Dermis microvascular lymphatic vessel endothelial cell (primary cell): ENCODE measurements at places on chromosomes 16 and 17. TPM values are rescaled to one million over a fixed set of nuclear protein-coding genes. Genes with fewer than 3 reads are reported as not detected.

TAT gene
- total RNA-seq, result not detected in 2 replicates

TBX6 gene
- total RNA-seq, result under 0.01 and 0.13 TPM in 2 replicates

SKAP1 gene
- total RNA-seq, result under 0.01 TPM in 1 of 2 replicates, not detected in the other

OR4D1 gene
- total RNA-seq, result not detected in 2 replicates

FOXC2 gene
- 1.7 and 5.1 TPM in 2 replicates for total RNA-seq

CACNA1H gene
- under 0.01 TPM in 2 replicates for total RNA-seq

TSPAN10 gene
- 0.51 and 0.89 TPM in 2 replicates for total RNA-seq

CDH11 gene
- total RNA-seq, result 1.5 and 4.2 TPM in 2 replicates

ZPBP2 gene
- total RNA-seq, result not detected in 2 replicates

TAC4 gene
- total RNA-seq, result not detected in 2 replicates

TMED6 gene
- total RNA-seq, result not detected in 2 replicates

ASGR2 gene
- under 0.01 TPM in 1 of 2 replicates, not detected in the other for total RNA-seq

TBC1D26 gene
- not detected in 2 replicates for total RNA-seq

MYH13 gene
- not detected in 2 replicates for total RNA-seq

TRIM16 gene
- total RNA-seq, result 41.5 and 58.3 TPM in 2 replicates

GDPD1 gene
- total RNA-seq, result 0.90 and 1.1 TPM in 2 replicates

ITGAX gene
- 0.63 and 0.64 TPM in 2 replicates for total RNA-seq

PLCG2 gene
- 10.4 and 25.9 TPM in 2 replicates for total RNA-seq

RSAD1 gene
- 12.5 and 16.3 TPM in 2 replicates for total RNA-seq

IGF2BP1 gene
- total RNA-seq, result under 0.01 TPM in 2 replicates

KCTD2 gene
- total RNA-seq, result 9.1 and 14.9 TPM in 2 replicates

SLC5A11 gene
- 0.13 TPM in 1 of 2 replicates, not detected in the other for total RNA-seq

C16orf46 gene
- 0.26 and 0.51 TPM in 2 replicates for total RNA-seq

FOXN1 gene
- total RNA-seq, result not detected in 2 replicates

DHRS7C gene
- total RNA-seq, result not detected in 2 replicates

HOXB7 gene
- total RNA-seq, result 4.6 and 7.1 TPM in 2 replicates

KRT14 gene
- total RNA-seq, result not detected in 2 replicates

SPIRE2 gene
- total RNA-seq, result 1.0 and 2.4 TPM in 2 replicates

EME2 gene
- total RNA-seq, result 2.6 and 4.6 TPM in 2 replicates

ABCC3 gene
- 0.13 and 0.90 TPM in 2 replicates for total RNA-seq

HOXB6 gene
- total RNA-seq, result 3.3 and 3.9 TPM in 2 replicates

PRCD gene
- total RNA-seq, result 0.39 and 0.89 TPM in 2 replicates

STH gene
- total RNA-seq, result not detected in 2 replicates

HSD11B2 gene
- total RNA-seq, result not detected in 2 replicates

HBA2 gene
- total RNA-seq, result 0.51 TPM in 1 of 2 replicates, not detected in the other

ATP2C2 gene
- total RNA-seq, result not detected in 2 replicates

PTX4 gene
- total RNA-seq, result under 0.01 and 0.13 TPM in 2 replicates

HNF1B gene
- not detected in 2 replicates for total RNA-seq

GAST gene
- total RNA-seq, result not detected in 2 replicates

ST6GALNAC1 gene
- not detected in 2 replicates for total RNA-seq

ST3GAL2 gene
- 35.9 and 42.1 TPM in 2 replicates for total RNA-seq

MT1G gene
- total RNA-seq, result not detected in 2 replicates

CSNK1D gene
- total RNA-seq, result 36.1 and 56.0 TPM in 2 replicates

CCL4L2 gene
- total RNA-seq, result not detected in 2 replicates

CDH13 gene
- total RNA-seq, result 66.6 and 68.9 TPM in 2 replicates

EEF2K gene
- 33.8 and 35.1 TPM in 2 replicates for total RNA-seq

CLEC10A gene
- total RNA-seq, result 1.8 and 3.5 TPM in 2 replicates

SPNS3 gene
- 0.51 and 0.63 TPM in 2 replicates for total RNA-seq

NR1D1 gene
- total RNA-seq, result 0.77 and 2.4 TPM in 2 replicates

ITGAL gene
- total RNA-seq, result not detected in 2 replicates

MVD gene
- 47.5 and 59.7 TPM in 2 replicates for total RNA-seq

KIAA0513 gene
- 17.5 and 32.0 TPM in 2 replicates for total RNA-seq

THOC6 gene
- 22.2 and 24.3 TPM in 2 replicates for total RNA-seq

ABI3 gene
- total RNA-seq, result 10.0 and 16.9 TPM in 2 replicates

PSKH1 gene
- 8.7 and 17.6 TPM in 2 replicates for total RNA-seq

KRTAP4-1 gene
- not detected in 2 replicates for total RNA-seq

EPX gene
- not detected in 2 replicates for total RNA-seq
